ENCODE measurements at places on chromosomes 13 and 19.

GRCh38 chr19:11971041-11971440 is 6.2 kb downstream of the ZNF763 start:
- DNase-seq: no peak

- no peak for DNase-seq
Observed at GRCh38 chr19:11091703-11092153, 2.5 kb downstream of the LDLR start.

- DNase-seq: peak; percentile 89
Observed at GRCh38 chr19:12669270-12670158, 2.9 kb downstream of the WDR83 start.

GRCh38 chr13:96540670-96541069 is 450.8 kb downstream of the HS6ST3 start:
- DNase-seq: peak; percentile 22

DNA sequence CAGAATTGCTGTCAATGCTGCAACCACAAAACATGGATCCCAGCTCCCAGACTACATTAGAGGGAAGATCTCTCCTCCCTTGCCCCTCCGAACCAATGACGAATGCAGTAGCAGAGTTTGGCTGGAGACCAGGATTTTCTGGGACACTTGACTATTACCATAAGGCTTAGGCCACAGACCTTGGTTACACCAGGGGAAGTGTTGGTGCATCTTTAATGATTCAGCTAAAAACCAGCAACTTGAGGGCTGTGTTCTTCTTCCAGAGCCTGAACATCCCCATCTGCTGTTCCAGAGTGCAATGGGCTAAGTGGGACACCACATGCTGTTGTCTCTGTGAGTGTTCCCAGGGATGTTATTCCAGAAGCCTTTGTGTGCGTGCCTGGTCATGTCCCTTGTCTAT is 528.2 kb downstream of the LMO7 start:
- peak; percentile 87 for DNase-seq

DNA sequence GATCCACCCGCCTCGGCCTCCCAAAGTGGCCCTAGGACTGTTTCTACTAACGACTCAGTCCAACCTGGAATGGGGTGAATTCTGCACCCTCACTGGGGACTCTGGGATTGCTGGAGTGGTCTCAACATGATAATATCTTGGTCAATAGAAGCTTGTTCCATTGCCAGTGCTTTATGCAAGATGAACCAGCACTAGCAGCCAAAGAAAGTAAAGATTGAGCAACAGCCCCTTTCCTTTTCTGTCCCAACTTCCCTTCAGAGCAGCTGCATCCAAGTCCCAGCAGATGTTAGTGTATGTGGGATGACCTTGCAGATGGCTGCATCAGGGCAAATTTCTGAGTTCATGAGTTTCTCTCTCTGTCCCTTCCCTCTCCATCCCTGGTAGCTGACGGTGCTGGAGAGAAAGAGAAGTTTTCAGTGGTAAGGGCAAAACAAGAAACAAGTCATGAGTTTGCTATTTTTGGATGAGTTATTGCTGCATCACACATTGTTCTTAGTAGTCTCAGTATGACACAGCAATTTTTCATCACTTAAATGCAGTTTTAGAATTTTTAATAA is 183.6 kb upstream of the EDNRB start:
- no peak for DNase-seq

GRCh38 chr19:57071444-57071843 is 48.3 kb upstream of the USP29 start:
- DNase-seq: no peak

- peak; percentile 35 for DNase-seq
Observed at GRCh38 chr19:3606690-3607289, at the start of gene TBXA2R. Gene TBXA2R, minus strand, starts transcription at chr19:3606875. Its CDS starts 6,241 bp downstream, at chr19:3600634.

- no peak for DNase-seq
Observed at GRCh38 chr13:94542917-94543316, 53.0 kb downstream of the TGDS start.

- DNase-seq: peak; percentile 48
Observed at GRCh38 chr19:58279042-58279924, 528 bp downstream of the ZNF8 start.

GRCh38 chr19:29324291-29324680 is 111.3 kb upstream of the UQCRFS1 start:
- no peak for DNase-seq

DNA sequence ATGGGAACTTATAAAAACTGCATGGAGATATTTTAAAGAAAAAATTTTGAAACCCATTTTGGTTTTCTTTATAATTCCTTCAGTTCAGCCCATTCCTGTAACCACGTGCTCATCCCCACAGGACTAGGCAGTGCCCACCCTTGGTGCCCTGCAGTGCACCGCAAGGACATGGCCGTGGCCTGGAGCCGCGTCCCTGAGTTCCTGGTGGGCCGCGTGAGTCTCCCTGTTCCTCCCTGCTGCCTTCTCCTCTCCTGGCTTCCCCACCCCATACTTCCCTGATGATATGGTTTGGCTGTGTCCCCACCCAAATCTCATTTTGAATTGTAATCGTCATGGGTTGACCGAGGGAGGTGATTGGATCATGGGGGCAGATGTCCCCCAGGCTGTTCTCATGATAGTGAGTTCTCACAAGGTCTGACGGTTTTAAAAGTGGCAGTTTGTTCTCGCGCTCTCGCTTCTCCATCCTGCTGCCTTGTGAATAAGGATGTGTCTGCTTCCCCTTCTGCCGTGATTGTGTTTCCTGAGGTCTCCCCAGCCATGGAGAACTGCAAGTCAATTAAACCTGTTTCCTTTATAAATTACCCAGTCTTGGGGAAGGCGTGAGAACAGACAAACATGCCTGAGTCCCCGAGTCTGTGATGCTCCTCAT is 31.6 kb upstream of the TFDP1 start:
- DNase-seq: no peak

Data from NCI-H2171 treated with DMSO at 0.1 percent for 48 hours (cell line).